ENCODE measurements at places on chromosomes 13 and 19.

- DNase-seq: no peak
Measured at GRCh38 chr13:110331362-110331761, 24.3 kb downstream of the COL4A2 start.

DNA sequence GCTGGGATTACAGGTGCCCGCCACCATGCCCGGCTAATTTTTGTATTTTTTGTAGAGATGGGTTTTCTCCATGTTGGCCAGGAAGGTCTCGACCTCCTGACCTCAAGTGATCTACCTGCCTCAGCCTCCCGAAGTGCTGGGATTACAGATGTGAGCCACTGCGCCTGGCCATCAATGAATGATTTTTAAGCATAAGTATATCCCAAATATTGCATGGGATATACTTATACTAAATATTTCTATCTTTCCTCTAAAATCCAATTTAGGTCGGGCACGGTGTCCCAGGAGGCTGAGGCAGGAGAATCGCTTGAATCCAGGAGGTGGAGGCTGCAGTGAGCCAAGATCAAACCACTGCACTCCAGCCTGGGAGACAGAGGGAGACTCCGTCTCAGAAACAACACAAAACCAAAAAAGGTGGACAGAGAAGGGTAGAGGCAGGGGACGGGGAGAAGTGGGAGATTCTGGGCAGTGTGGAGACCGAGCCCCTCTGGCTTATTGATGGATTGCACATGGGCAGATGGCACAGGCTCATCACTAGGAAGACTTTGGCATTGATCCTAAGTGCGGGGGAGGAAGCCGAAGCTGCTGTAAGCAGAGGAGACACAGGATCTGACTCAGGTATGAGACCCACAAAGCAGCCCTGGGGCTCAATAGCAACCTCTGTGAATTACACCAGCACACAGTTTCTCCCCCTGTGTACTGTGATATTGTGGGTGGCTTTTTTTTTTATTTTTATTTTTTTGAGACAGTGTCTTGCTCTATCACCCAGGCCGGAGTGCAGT is 13.5 kb downstream of the ARRDC5 start:
- DNase-seq: no peak

DNA sequence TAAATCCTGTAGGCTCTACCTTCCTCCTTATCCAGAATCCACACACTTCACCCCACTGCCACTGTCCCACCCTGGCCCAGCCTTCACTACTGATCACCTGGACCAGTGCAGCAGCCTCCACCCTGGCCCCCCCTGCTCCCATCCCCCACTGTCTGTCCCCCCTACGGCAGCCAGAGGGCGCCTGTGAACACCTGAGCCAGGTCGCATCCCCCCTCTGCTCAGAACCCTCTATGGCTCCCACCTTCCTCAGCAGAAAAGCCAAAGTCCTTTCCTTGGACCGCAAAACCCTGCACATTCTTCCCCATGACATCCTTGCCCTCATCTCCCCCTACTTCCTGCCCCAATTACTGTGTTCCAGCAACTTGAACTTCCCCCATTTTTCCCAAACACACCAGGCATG is 20.6 kb downstream of the ELAVL3 start:
- DNase-seq: no peak

DNA sequence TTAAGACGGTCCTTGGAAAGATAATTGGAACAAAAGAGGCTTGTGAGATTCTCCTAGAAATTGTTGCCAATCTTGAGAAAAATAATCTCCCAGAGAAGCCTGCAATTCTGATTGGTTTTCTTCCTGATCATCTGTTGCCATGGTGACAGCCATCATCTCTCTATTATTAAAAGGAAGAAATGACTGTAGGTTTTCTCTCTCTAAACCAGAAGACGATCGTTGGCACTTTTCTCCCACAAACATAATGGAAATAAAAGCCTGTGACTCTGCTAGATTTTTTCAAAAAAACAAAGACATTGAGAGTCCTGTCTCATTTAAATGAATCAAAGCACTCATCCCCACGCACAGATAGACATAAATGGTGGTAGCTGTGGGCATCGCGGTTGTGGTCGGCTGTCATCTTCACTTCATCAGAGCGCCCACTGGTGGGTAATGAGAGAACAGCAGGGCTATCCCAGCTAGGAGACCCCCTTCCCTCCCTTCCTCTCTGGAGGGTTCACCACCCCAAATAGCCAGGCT is 21.7 kb upstream of the CALM3 start:
- peak; percentile 63 for DNase-seq

- DNase-seq: no peak
Measured at GRCh38 chr13:110319774-110320509, 12.9 kb downstream of the COL4A2 start.

DNA sequence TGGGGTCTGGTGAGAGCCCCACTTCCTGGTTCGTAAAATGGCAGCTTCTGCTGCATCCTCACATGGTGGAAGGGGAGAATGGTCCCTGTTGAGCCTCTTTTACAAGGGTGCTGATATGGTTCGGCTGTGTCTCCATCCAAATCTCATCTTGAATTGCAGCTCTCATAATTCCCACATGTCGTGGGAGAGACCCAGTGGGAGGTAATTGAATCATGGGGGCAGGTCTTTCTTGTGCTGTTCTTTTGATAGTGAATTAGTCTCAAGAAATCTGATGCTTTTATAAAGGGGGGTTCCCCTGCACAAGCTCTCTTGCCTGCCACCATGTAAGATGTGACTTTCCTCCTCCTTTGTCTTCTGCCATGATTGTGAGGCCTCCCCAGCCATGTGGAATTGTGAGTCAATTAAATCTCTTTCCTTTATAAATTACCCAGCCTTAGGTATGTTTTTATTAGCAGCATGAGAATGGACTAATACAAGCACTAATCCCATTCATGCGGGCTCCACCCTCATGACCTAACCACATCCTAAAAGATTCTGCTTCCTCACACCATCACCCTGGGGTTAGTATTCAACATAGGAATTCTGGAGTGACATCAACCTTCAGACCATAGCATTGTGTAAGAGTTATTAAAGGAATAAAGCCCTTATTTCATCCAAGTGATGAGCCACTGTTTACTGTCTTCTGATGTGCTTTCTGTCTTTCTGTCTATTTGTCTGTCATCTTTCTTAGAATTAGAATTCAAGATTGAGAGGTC is 159.0 kb upstream of the IRS2 start:
- DNase-seq: no peak

DNA sequence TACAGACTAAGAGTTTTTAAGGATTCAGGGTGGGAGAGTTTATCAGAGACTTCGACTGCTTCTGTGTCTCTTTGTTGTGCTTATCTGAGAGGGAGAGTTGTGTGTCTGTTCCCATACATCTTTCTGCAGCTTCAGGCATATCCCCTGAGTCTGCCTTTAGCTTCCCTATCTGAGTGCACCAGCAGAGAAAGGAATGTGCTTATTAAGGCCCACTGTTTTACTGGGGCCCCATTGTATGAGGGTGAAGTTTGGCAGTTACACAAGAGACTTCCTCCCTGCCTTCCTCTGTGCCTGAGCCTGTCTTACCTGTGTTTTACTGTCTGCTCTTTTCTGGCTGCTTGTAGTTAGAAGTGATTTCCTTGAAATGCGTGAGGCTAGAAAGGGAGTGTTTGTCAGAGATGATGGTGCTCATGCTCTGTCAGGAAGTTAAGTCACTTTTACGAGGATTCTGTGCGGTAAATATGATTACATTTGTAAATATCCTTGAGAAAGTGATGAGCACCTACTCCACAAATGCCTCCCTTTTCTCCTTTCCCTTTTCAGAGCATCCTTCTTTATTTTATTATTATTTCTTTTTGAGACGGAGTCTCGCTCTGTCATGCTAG is 1228.9 kb upstream of the MIR17HG start:
- no peak for DNase-seq

DNA sequence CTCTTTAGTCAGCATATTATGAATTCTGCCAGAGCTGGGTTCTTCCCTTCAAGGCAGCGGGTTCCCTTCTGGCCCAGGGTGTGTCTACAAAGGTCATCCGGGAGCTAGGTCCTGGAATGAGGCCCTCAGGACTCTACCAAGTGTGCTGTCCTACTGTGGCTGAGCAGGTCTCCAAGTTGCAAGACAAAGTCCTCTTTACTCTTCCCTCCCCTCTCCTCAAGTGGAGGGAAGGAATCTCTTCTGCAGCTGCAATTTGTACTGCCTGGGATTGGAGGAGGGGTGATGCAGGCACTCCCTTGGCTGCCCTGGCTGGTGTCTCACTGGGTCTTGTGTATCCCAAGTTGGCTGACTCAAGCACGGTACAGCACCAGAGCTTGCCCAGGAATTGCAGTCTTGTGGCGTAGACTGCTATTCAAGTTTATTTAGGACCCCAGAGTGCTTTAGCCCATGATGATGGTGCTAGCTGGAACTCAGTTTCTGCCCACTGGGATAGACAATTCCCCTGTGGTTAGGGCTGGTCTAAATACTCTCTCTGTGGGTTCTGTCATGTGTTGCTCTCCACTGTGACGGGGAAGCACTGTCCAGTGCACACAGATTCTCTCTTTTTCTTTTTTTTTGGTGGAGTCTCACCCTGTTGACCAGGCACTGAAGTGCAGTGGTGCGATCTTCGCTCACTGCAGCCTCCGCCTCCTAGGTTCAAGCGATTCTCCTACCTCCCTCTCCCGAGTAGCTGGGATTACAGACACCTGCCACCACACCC is 28.5 kb downstream of the RFC3 start:
- no peak for DNase-seq

DNA sequence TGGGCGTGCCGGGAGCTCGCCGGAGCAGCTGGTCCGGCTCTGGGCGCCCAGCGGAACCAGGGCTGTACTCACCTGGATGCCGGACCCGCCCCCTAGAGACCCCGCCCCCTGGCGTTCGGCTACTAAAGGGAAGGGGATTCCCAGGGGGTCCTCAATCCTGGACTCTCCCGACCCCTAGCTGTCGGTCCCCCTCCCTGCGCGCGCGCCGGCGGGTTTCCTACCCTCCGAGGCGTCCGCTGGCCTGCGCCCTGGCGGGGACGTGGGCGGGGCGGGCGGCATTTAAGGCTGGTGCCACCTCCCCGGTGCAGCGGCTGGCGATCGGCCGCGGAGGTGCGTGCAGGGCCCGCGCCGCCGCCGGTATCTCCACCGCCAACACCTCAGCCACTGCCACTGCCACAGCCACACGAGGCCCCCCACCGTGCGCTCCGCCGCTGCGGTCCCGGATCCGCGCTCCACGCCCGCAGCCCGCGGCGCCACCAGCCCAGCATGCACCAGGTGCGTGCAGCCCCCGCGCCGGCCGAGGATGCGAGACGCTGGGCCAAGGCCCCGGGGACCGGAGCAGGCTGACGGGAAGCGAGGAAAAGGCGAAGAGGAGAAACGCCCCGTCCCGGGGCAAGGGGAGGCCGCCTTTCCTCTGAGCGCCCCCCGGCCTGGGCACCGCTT is at the start of gene ATP12A:
TSS of gene ATP12A (plus strand) at position 151 of the 663 bp plus-strand sequence. CDS start at position 487, 336 bp downstream.
- peak; percentile 33 for DNase-seq

DNA sequence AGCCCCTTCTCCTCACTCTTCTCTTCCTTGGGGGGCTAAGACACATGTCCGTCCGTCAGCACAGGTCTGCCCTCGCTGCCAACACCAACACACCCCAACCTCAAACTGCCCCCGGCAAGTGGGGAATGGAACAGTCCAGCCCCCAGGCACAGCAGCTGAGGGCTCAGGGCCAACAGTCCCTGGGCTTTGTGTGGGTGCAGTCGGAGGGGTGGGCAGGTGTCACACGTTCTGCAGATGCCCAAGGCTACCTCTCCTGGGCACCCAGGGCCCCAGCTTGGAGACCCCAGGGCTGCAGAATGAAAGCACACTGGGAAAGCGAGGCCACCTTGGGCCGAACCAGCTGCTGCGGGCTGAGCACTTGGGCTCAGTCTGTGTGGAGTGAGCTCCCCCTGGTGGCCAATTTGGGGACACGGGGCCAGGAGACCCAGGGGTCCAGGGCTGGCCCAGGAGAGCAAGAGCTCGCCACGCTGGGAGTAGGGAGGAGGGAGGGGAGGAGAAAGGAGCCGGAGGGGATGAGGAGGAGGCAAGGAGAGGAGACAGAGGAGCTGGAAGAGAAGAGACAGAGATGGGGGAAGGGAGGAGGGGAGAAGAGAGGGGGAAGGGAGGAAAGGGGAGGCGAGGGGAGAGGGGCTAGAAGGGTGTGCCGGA is 14.0 kb upstream of the ATP8B3 start:
- peak; percentile 91 for DNase-seq

- no peak for DNase-seq
Measured at GRCh38 chr13:26680123-26680450, 80.5 kb downstream of the GPR12 start.

DNA sequence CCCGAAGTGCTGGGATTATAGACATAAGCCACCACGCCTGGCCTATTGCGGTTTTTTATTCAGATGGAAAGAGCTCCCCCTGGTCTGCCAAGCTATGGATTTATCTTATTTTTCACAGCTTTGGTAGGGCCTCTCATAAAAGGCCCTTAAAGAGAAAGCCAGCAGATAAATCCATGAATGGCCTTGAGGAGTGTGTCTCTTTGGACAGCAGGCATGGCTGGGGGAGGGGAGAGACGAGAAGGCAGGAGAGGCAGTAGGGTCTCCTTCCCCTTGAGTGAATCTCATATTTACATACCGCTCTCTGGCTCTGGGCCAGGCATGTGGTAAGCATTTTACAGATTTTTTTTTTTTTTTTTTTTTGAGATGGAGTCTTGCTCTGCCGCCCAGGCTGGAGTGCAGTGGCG is 25.2 kb downstream of the MARK4 start:
- DNase-seq: no peak

- peak; percentile 59 for DNase-seq
Measured at GRCh38 chr13:20161275-20161950, 561 bp upstream of the GJA3 start.

DNA sequence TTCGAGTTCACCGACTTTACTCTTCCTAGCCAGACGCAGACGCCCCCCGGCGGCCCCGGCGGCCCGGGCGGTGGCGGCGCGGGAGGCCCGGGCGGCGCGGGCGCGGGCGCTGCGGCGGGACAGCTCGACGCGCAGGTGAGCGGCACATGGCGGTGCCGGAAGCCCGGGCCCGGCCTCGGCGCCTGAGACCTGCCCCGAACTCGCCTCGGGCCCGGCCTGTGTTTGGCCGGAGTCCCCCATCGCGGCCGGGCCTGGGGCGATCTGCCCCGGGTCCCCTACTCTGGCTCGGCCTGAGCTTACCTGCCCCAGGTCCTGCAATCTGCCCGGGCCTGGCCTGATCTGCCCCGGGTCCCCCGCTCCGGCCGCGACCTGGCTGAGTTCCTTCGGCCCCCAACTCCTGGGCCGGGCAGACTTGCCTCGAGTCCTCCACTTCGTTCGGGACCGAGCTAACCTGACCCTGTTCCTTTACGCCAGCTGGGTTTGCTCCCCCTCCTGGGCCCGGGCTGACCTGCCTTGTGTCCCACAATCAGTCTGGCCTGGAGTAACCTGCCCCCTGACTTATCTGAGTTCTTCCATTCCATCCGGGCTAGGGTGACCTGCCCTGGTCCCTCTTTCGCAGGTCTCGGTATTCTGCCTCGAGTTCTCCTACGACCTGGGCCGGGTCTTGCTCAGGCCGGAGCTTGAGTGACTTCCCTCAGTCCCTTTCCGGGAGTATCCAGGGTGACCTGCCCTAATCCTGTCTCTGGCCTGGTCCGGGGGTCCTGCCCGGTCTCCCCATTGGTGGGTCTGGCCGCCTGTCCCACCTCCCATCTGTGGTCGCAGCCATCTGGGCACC is 764 bp downstream of the UPF1 start:
- peak; percentile 48 for DNase-seq

- DNase-seq: no peak
Measured at GRCh38 chr19:13959141-13959961, 7.0 kb downstream of the DCAF15 start.

All from germinal center (tissue), 1 donor.